ENCODE measurements at places on chromosomes 7 and 10.

DNA sequence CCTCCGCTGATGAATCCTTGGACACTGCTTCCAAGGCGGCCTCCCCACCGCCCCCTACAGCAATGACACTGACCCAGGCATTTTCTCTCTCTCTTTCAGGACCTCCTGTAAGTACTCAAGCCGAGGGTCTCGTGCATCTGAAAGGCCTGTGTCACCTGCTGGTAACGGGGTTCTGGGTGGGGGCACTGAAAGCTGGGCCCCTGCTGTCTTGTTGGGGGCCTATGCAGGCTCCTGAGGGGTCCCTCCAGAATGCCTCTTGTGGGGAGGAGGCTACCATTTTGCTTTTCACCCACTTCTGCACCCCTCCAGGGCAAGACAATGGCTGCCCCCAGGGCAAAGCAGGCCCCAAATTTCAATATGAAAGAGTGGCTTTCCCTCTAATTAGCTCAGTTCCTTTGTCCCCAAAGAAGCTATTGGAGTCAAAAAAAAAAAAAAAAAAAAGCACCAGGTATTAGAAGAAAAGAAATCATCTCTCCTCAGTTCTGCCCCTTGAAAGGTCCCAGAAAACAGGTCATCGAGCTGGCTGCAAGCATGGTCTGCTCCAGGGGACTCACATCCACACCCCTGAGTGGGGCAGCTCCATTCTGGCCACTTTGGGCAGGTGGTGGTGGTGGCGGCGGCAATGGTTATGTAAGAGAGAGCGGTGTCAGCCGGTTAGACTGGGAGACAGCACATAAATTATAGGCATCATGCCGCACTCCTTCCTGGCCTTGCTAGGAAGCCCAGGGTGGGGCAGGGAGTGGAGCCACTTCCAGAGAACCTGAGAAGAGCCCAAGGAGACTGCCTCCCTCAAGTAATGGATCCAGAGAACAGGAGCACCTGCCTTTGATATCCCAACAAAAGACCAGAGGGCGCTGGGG is 66.2 kb downstream of the COL13A1 start:
- no peak for DNase-seq

- DNase-seq: no peak
Measured at GRCh38 chr10:101888251-101888949, 44.8 kb upstream of the KCNIP2 start.

- no peak for DNase-seq
Measured at GRCh38 chr10:91653219-91653870, 20.5 kb upstream of the PPP1R3C start.

- no peak for DNase-seq
Measured at GRCh38 chr7:121941830-121942229, 68.9 kb downstream of the PTPRZ1 start.

DNA sequence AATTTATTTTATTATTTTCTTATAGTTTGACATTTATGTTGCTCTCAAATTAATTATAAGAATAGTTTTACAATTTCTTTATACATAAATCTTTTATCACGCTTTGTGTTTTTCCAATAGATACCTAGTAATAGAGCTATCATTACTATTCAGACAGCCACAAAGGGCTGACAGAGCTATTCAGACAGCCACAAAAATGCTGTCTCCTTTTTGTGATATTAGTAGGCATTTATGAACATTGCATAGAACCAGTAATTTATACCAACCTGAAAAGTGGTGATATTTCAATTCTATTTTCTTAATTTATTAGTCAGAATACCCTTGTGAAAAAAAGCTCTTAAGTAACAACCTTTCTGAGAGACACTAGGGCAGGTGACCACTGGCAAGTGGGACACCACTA is 34.2 kb upstream of the IGFBP3 start:
- DNase-seq: no peak

DNA sequence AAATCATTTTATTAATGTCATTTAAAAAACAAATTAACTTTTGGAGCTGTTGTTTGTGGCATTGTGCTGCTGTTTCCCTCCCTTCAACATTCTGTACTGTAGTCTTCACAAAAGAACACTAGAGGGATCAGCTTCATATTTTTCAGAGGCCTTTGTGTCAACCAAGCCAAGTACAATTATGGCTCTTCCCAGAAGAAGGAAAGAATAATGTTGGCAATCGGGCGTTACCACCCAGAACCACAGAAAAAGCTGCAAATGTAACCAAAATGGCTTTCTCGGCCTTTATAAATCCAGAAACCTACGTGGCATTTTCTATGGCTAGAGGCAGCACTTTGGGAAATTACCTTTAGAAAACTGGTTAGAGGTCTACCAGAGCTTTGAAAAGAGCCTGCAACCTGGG is 98.8 kb upstream of the COL1A2 start:
- no peak for DNase-seq

DNA sequence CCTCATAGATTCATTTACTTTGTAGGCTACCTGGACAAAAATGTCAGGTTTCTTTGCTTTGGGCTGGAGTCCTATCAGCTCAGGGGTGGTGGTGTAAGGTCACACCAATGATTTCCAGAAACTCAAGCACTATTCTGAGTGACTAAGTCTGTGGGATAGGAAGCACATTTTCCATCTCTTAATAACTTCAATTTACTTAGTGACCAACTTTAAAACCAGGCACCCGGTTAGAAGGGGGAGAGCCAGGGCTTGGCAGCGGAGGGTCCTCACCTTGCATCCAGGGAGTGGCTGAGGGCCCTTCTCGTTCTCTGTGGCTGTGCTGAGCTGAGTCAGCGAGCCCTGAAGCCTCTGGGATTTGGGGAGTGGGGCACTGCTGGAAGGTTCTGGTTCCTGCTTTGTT is 6.7 kb downstream of the CHST3 start:
- DNase-seq: no peak

- no peak for DNase-seq
Measured at GRCh38 chr7:39621261-39621660, 2.1 kb upstream of the RALA start.

DNA sequence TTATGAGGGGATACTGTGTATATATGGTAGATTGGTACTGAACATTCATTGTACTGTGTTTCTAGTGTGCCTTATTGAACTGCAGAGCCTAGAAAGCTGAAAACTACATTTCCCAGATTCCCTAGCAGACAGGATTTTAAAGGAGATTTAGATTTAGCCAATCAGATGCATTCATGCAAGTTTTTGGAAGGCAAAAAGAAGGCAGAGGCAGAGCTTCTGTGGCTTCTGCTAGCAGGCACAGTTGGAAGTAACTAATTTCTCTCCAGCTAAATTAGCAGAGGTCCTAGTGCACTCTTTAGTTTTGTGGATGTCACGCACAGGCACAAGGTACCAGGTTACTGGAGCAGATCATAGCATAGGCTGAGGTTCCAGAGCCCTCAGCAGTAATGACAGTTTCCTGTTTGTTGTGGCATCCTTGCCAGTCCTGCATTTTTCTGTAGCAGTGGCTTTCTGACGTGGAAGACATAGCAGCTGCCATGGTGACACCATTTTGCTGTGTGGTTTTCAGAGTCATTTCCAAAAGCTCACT is 83.7 kb upstream of the CCDC71L start:
- DNase-seq: no peak

- DNase-seq: no peak
Measured at GRCh38 chr7:134553976-134554375, 5.1 kb downstream of the AKR1B15 start.

- no peak for DNase-seq
Measured at GRCh38 chr7:4631380-4632179, 50.5 kb upstream of the FOXK1 start.

GRCh38 chr10:31320550-31321211 is 1.7 kb downstream of the ZEB1 start:
- DNase-seq: peak; percentile 27

- DNase-seq: no peak
Measured at GRCh38 chr7:132932296-132933071, 149.4 kb downstream of the CHCHD3 start.

DNA sequence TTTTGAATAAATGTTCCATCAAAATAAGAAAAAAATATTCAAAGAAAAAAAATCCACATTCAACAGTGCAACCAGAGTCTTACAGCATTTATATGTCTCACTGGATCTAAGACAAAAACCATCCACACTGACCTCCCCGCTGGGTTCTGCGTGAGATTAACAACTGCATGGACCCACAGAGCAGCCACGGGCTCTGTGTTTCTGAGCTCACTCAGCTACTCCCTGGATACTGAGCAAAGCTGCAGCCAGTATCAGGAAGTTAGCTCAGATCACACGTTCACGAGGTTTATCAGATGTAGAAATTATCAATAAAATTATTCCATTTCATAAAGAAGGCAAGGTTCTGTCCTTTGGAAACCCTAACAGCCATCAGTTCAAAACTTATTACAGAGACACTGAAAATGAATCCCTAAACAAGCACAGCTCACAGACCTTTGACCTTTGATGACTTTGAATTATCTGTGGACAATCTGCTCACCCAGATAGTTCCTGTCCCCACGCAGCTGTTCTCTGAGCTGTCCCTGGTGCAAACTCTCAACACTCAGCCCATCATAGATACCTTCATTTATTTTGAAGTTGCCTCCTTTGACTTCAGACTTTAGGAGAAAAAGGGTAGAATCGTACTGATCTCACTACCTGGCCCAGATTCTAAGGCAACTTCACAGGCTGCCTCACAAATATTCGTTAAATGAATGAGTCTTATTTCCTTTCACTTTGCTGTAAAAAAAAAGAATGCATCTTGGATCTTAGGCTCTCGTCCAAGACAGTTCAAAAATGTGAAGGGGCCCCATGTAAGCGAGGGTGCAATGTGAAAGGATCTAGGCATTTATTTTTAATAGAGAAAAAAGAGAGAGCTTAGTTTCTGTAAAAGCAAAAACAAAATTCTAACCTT is 67.7 kb upstream of the SVIL start:
- no peak for DNase-seq

DNA sequence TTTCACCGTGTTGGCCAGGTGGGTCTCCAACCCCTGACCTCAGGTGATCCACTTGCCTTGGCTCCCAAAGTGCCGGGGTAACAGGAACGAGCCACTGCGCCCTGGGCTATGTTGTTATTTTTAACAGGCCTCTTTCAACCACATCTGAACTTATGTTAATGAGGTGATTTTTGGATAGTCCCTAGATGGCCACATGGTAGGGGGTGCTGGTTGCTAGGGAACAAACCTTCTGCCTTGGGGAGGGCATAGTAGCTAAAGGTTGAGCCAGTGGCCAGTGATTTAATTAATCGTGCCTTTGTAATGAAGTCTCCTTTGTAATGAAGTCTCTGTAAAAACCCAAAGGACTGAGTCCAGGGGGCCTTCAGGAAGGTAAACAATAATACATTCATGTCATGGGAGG is 9.1 kb downstream of the COMTD1 start:
- DNase-seq: no peak

DNA sequence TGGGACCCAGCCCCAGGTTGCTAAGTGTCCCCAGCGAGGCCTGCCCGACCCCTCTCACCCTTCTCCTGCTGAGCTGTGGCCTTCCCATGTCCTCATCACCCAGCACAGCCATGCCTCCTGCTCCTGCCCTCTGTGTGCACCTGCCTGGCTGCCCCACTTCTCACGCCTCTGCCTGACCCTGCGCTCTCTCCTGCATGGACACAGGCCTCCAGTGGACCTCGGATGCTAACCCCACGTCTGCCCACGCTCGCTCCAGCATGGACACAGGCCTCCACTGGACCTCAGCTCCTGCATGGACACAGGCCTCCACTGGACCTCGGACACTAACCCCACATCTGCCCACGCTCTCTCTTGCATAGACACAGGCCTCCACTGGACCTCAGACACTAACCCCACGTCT is 111.6 kb downstream of the ADARB2 start:
- no peak for DNase-seq

DNA sequence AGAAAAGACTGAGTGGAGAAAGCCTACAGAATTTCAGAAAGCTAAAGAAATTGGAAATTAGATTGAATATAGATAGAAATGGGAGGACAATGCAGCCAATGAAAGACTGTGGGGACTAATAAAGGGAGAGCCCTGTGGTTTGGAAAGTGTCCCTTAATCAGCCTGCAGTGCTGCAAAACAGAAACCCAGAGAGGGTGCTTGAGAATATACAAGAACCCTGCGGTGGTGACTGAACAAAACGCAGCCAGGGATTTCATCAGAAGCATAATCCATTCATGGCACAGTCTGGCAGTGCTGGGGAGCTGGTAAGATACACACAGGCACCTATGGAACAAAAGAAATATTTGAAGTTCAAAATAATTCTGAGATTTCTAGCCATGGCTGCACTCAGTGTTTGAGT is 19.1 kb downstream of the CEP41 start:
- DNase-seq: no peak

GRCh38 chr7:129829737-129830631 is 122.8 kb downstream of the UBE2H start:
- DNase-seq: peak; percentile 63

- DNase-seq: no peak
Measured at GRCh38 chr10:6091630-6092029, 2.8 kb downstream of the RBM17 start.

- no peak for DNase-seq
Measured at GRCh38 chr7:16091701-16092310, 329.5 kb downstream of the CRPPA start.

DNA sequence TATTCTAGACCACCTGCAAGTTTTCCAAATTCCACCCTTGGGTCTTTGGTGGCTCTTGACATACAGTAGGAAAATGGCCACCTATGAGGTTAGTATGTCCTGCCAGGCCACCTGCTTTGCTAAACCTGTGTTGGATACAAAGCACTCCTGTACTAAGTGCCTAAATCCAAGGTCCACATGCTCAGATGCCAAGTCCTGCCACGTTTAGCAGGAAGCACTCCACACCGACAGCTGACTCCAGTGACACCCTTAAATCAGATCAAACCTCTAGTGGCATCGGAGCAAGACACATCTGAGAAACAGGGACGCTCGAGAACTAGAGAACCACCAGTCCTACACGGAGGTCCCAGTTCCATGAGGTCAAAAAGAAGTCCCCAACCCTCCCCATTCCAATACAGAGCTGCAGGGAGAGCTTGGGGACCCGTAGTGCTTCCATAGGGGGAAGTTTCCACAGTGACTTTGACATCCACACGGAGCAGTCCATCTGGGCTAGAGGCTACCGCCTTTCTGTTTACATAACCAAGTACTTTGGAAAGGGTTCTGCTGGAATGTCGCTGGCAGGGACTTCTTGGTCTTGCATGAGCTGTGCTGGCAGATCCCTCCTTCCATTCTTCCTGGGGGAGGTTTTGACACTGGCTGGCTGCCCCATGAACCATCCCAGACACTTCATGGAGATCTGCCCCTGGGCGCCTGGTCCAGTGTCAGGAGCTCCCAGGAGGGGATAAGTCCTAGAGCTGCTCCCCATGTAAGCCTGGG is 290.6 kb downstream of the PRPF18 start:
- DNase-seq: no peak

Data from CD4-positive, alpha-beta T cell treated with Interleukin-1 beta for 1 hour (primary cell).